Stimulated activated naive CD4-positive, alpha-beta T cell treated with Interleukin-2 at 50 U/mL for 16 hours (primary cell): ENCODE measurements at places on chromosomes 2 and 18.

DNA sequence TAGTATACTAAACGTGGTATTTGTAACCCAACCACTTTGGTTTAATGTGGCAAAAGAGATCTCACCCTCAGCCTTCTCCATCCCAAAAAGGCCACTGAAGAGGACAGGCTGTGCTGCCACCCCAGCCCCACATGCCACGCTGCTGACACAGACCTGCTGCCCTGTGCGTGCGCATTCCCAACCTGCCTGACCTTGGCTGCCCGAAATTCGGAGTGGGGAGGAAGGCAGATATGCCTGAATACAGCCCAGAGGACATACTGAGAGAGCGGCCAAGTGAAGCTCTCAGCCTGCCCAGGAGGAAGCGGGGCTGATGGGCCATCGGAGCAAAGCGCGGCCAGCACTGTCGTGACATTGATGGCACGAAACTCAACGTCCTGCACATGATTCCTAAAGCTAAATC is 70.0 kb downstream of the HDAC4 start:
- no peak for DNase-seq

DNA sequence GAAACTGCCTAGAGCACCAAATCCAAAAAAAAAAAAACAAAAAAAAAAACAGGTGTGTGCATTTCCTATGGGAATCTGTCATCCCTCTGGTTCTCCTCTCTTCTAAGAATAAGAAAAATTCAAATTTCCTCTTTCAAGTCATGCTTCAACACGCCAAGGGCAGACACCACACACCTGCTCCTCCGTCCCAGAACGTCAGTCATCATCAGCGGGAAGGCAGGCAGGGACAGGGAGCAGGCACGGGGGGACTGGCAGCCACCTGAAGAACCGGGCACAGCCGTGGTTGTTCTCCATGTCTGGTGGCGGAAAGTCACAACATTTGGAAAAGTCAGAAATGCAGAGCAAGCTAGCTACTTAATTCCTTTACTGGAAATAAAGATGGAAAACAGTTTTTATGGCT is 214.8 kb downstream of the IKZF2 start:
- no peak for DNase-seq

GRCh38 chr2:235611756-235612155 is 117.9 kb downstream of the AGAP1 start:
- DNase-seq: no peak

DNA sequence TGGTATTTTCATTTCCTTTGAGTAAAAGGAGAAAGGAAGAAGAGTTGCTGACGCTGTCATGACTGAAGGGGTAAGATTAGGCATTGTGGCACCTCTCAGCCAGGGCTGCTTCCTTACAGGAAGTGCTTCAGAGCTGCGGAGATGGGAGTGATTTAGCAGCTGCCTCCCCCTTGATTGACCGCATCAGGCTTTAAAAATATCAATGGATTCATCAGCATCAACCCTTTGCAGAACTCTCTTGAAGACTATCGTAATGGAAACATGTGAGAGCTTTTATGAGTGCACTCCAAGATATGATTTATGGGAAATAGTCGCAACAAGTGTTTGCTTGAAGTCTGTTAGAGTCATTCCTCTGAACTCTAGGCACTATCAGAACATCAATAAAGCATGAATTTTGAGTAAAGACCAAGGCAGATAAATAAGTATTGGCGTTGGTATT is 141.1 kb downstream of the CSRNP3 start:
- no peak for DNase-seq

DNA sequence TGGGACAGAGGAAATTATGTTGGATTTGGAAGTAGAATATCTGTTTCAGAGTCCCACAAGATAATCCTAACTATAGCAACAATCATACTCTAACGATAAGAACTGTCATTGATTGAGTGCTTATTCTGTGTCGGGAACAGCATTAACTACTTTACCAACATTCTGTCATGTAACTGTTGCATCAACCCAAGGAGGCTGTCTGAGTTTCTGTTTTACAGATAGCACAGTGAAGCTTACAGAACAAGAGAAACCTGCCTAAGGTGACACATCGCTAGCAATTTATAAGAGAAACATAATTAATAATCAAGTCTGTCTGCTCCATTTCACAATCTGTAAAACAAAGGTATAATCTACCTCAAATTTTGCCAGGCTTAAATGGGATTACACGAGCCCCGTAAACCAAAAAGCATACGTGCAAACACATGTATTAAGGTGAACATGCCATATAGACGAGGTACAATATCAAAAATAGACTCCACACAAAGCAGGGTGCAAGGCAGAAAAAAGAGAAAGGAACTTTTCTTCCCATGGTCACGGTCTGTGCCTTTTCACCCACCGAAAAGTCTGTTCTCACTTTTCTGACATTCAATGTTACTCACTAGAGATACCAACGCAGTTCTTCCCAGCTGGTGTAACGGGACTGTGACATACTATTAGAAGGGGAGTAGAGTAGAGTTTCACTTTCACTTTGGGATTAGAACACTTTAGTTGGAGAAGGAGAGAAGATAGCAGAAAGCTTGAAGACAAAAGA is 37.2 kb upstream of the SLC8A1 start:
- no peak for DNase-seq

DNA sequence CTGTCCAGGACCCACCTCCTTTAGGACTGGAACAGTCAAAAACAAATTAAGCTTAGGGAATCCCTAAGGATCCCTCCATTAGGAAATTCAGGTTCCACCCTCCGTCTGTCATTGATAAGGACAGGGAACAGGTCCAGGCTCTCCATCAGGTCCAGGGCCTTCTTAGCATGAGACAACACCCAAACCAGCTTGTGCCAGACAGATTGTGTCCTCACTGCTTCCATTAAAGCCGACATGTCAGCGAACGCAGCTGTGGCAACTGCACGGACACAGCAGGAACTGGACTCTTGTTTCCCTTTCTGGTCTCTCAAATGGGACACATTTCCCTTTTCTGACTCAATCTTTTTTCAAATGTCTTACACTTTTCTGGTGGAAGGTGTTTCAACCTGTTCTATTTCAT is 81.4 kb downstream of the BCL11A start:
- no peak for DNase-seq
